ENCODE measurements at places on chromosomes 2 and 18.

DNA sequence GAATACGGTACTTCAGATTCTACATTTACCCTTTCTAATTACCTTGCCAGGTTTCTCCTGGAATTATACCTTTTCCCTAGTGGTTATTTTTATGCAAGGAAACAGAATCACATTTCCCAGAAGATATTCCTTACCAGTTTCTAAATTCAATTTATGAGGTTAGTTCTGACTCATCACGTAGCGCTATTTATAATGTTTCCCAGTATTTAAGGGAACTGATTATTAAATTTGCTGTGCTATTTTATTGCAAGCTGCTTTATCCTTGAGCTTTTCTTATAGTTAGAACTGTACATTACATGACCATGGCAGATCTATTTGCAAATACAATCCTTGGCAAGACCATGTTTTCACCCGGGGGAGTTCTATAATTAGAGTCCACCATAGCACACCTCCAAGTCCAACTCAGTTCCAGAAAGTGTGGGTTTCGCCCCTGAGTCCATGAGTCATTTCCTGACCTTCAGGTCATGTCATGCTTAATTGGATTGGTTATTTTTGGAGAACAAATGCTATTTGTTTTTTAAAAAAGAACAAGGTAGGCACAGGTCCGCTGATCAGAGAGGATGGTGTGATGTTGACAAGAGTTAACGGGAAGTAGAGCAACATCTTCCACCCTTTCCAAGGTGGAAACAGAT is 126.6 kb downstream of the ZNF532 start:
- DNase-seq = no peak

- no peak for DNase-seq
Observed at GRCh38 chr2:168438553-168438952, 17.5 kb upstream of the CERS6 start.

GRCh38 chr18:79438898-79439627 is 43.3 kb downstream of the NFATC1 start:
- no peak for DNase-seq

DNA sequence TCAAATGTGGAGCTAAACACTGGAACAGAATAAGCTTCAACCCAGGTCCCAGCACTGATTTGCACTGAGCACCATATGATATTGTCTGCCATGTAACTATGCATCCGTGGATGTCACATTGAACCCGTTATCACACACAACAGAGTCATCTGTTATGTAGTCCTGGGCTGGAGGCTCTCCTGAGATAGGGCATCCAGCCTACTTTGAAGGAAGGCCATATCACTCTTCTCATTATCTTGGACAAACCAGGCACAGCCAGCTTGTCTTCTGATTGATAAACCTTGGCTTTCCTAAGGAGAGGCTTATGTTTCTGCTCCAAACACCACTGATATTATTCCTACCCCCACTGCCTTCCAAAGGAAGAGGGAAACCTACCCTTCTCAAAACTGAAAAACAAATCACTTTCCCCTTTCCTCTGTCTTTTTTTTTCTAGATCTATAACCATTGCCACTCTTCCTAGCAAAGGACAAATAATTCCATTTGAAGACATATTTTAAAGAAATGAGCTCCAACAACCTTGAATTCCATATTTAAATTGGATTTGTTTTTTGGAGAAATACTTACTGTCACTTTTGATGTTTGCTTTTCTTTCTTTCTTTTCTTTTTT is 16.4 kb downstream of the RSAD2 start:
- no peak for DNase-seq

DNA sequence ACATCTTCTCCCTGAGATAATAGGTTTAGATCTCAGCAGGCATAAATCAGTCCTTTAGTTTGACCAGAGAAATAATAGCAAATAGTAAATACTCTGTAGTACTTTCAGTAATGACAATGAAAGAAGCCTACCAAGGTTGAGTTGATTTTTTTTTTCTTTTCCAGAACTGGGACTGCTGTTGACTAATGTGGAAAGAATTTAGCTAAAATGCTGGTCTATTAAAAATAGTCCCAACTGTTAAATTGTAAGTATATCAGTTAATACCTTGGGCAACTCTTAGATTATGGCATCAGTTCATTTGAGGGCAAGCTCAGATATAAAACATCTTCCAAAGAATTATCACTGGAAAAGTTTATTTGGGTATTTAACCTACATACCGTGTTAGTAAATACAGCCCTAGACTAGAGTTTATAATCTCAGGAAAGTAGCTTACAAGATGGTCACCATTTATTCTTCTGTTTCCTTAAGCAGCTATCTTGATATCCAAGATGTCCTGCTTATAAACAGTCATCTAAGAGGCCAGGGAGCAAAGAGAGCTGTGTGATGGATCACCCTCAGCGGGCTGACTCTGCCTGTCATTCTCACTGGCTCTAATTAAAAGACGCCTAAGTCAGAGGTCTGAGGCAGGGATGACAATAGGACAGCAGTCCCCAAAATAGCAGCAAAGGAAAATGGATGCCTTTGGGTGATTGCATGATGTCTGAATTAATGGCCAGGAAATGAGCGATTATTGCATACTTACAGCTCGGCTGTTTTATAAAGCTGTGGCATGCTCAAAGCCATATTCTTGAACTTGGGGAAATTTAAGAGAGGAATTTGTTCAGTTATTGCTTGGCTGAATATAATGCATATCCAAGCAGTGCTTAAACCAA is 121.3 kb downstream of the MTX2 start:
- DNase-seq = no peak

GRCh38 chr2:149732001-149732685 is 144.6 kb upstream of the MMADHC start:
- DNase-seq = no peak

- peak; percentile 100 for DNase-seq
Observed at GRCh38 chr2:71226965-71227560, at the start of gene PAIP2B. Gene PAIP2B, minus strand, starts transcription at chr2:71227103. Its CDS starts 24,514 bp downstream, at chr2:71202589.

GRCh38 chr2:61044636-61045035 is 21.0 kb upstream of the SANBR start:
- peak; percentile 41 for DNase-seq

All from Ammon's horn (tissue), 1 donor.